CD8-positive, alpha-beta T cell (primary cell): ENCODE measurements at places on chromosomes 12 and 14.

GRCh38 chr14:97299661-97300060 lies 502.5 kb downstream of the VRK1 start:
- peak; percentile 19 for DNase-seq

- DNase-seq, result no peak
These were observed 197.4 kb downstream of the DUSP6 start for GRCh38 chr12:89154743-89155499.

DNA sequence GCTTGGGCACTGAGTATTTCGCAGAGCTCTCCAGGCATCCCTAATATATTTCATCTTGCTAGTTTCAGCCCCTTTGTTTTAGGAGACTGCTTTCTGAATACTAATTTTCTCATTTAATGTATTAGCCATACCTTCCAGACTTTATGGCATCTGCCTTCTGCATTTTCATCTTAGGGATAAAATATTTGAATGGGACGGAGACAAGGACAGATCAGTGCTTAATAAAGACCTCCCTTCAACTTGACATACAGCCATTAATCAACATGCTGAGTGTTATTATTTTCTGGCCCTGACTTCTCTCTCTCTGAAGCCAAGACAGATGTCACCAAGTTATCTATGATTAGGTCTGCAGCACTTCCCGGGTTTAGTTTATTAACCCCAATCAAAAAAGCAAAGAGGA lies 42.4 kb downstream of the CACNA2D4 start:
- DNase-seq, result no peak

DNA sequence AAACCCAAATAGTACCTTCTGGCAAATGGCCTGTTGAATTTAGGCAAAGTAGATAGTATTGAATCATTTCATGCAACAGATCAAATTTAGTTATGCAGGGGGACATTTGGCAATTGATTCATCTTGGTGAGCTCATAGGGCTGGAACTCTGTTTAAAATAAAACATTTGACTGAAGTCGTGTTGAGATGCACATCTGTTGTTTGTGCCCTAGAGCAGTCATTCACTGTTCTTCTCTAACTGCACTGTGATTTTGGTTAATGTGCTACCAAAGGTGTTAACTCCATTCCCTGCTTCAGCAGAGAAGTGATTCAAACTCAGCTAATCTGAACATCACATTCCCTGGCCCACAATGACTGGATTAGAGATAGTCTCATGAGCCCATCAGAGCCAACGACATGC lies 44.0 kb upstream of the CSRP2 start:
- no peak for DNase-seq

DNA sequence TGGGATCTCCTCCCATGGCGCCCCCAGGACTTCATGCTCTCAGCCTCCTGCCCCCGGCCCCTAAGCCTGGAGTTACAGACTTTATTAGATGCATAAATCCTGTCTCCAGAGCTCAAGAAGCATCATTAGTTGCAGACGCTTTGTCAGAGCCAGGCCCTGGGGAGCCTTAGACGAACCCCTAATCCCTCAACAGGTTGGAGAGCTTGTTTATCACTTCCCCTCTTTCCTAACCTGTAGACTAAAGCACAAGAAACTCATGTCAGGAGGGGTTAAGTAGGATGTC lies 260 bp upstream of the NPFF start:
- no peak for DNase-seq

DNA sequence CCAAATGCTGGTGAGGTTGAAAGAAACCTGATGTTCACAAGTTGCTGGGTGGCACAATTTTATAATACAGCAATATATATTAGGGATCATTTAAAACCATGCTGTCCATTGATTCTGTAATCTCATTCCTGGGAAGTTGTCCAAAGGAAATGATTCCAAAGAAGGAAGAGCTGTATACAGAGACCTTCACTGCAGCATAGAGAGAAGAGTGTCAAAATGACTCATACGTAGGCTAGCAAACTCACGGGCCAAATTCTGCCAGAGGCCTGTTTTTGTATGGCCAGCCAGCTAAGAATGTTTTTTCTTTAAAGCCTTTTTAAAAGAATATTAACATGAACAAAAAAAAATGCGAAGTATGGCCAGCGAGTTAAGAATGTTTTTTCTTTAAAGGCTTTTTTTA lies 69.2 kb upstream of the MED13L start:
- no peak for DNase-seq
